ENCODE measurements at places on chromosomes 13 and 19.

GRCh38 chr13:104962411-104962810, 1573.1 kb downstream of the EFNB2 start:
- DNase-seq: no peak

- DNase-seq: no peak
Observed at GRCh38 chr13:85347251-85347650, 452.0 kb downstream of the SLITRK6 start.

- no peak for DNase-seq
Observed at GRCh38 chr13:19171563-19171962, 10.1 kb downstream of the TUBA3C start.

GRCh38 chr19:1812426-1813191, 533 bp upstream of the ATP8B3 start:
- DNase-seq: peak; percentile 79

GRCh38 chr13:33863188-33863789, 45.3 kb downstream of the RFC3 start:
- DNase-seq: no peak

DNA sequence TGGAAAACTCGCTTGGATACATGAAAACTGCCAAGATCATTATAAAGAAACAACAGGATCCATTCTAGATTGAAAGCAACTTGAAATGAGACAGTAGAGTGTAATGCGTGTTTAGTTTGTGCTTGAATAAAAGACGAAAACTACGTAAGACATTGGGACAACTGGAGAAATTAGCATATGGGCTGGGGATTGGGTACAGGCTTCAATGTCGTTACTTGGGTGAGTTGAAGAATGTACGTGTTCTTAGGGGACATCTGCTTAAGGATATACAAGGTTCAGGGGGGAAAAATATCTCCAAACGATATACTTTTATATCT, 471 bp upstream of the ERVK3-1 start:
- DNase-seq: no peak

DNA sequence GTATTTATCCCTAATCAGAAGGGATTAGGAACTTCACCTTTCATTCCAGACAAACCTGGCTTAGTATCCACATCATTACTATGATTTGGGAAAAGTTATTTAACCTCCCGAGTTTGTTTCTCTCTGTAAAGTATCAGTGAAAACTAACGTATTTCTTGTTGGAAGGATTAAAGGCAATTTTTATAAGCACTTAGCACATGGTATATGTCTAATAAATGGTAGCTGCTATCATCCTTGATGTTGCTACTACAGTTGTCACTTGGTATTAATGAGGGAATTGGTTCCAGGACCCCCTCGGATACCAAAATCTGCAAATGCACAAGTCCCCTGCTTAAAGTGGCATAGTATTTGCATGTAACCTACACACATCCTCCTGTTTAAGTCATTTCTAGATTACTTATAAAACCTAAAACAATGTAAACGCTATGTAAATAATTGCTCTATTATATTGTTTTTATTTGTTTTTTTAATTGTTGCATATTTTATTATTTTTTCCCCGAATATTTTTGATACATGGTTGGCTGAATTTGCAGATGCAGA, 42.7 kb upstream of the FAM124A start:
- DNase-seq: no peak

GRCh38 chr13:32165796-32166195, 134.2 kb downstream of the FRY start:
- DNase-seq: no peak

- DNase-seq: no peak
Observed at GRCh38 chr19:15320116-15320515, 12.2 kb downstream of the BRD4 start.

- DNase-seq: no peak
Observed at GRCh38 chr19:1718420-1719291, 34.6 kb upstream of the ONECUT3 start.

- no peak for DNase-seq
Observed at GRCh38 chr13:75687150-75687763, 51.1 kb downstream of the LMO7 start.

Measured in CD4-positive, alpha-beta T cell (primary cell).